Thymus (tissue), 14 donors: ENCODE measurements at places on chromosomes 11 and 22. TPM values are rescaled to one million over a fixed set of nuclear protein-coding genes. Genes with fewer than 3 reads are reported as not detected.

GRCh38 chr11:29293825-29294224 is 723.0 kb downstream of the KCNA4 start:
- no peaks in the 10 kb centered on the region for H3K36me3 ChIP-seq
- no peak for DNase-seq
- no peak overlapping the region for H3K27ac ChIP-seq
- H3K4me1 ChIP-seq = no peaks in the 10 kb centered on the region

DNA sequence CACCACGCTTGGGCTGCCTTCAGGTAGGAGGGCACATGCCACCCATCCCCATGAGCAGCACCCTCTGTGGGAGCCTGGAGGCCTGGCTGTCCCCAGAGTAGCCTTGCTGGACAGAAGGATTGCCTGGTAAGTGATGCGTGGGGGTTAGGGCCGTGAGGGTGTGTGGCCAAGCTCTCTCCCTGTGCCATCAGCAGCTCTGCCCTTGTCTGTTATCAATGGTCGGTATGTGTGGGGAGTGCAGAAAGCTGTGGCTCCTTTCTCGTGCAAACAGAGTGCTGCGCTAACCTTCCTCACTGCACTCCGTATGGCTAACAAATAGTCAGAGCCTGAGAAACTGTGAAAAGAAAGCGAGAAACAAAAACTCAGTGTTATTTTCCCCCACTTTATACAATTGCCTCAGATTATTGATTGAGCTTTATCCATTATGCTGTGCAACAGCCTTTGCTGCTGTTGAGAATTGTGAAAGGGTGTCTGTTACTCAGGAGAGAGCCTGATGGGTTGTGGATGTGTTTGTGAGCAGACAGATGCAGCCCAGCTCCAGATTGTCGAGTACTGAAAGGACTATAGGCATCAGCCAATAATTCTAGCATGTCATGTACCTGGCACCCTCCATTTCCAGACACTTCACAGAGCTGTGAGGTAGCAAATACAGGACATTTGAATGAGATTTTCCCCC is 432.2 kb downstream of the NTM start:
- no peak for DNase-seq
- H3K27me3 ChIP-seq = no peaks in the 10 kb centered on the region
- no peak overlapping the region for H3K4me3 ChIP-seq
- no peaks in the 10 kb centered on the region for H3K36me3 ChIP-seq
- no peaks in the 10 kb centered on the region for H3K4me1 ChIP-seq
- no peak overlapping the region for H3K27ac ChIP-seq

GRCh38 chr11:41284354-41284753 is 175.1 kb downstream of the LRRC4C start:
- DNase-seq = no peak
- H3K4me3 ChIP-seq = no peak overlapping the region
- no peaks in the 10 kb centered on the region for H3K36me3 ChIP-seq

GRCh38 chr11:78418584-78419211 is 1.1 kb upstream of the GAB2 start:
- H3K4me1 ChIP-seq = peaks cover 31% of the 10 kb centered on the region
- H3K4me3 ChIP-seq = peak overlapping the region; percentile 57
- peak; percentile 43 for DNase-seq
- no peaks in the 10 kb centered on the region for H3K36me3 ChIP-seq

GRCh38 chr22:36803358-36803757 is 13.5 kb downstream of the PVALB start:
- H3K36me3 ChIP-seq = no peaks in the 10 kb centered on the region
- no peak overlapping the region for H3K4me3 ChIP-seq
- no peak for DNase-seq
- H3K27me3 ChIP-seq = peaks cover 17% of the 10 kb centered on the region
- no peak overlapping the region for H3K27ac ChIP-seq
- H3K4me1 ChIP-seq = peaks cover under 1% of the 10 kb centered on the region

DNA sequence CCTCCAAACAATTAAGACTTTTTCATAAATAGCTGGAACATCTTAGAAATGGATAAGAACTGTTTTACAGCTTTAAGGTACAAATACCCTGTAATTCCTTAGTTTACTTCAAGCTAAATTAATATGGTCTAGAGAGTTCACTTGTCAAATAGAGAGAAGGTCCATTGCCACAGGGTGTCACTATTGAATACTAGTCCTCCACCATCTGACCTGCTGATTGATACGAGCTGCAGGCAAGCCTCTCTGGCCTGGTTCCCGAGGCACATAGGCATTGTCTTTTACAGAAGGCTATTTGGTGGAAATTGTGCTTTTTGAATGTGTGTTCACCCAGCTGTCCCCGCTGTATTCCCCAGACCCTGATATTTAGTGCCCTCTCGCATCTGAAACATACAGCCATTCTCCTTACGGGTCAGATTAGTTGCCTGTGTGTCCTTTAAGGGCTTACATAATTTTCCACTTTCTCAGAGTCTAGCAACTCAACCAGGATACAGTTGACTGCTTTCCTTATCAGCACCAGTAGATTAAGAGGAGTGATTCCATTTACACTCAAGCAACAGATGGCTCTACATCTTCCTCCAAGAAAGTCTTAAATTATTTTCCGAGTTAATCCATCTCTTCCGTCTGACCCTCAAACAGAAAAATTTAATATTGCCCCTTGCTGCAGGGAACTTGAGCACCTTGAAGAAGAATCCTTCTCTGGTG is 788.8 kb upstream of the FAT3 start:
- no peak overlapping the region for H3K4me3 ChIP-seq
- no peaks in the 10 kb centered on the region for H3K4me1 ChIP-seq
- DNase-seq = no peak
- H3K27ac ChIP-seq = no peak overlapping the region
- H3K36me3 ChIP-seq = no peaks in the 10 kb centered on the region

DNA sequence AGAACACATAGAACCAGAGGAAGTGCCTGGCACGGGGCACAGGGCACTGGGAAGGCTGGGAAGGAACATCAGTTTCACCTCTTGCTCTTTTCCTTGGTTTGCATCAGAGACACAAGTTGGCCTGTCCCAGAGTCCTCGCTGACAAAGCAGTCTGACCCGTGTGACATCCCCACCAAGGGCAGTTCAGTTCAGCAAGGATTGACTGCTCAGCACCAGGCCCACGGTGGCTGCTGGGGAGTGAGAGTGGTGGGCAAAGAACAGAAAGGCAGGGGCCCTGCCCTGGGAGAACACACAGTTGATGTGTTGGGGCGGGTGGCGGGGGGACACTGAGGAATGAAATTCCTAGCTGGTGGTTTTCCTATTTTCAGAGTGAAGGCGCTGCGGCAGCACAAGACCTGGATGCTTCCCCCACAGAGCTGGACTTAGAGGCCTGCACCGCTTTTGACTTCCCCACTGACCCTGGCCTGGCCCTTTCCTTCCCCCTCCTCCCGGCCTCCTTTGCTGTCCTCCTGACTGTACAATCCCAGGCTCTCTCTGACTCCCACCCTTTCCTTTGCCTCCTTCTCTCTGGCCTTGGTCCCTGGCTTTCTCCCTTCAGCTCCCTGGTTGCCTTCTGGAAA is 2.2 kb upstream of the TMPRSS13 start:
- no peak for DNase-seq
- H3K4me1 ChIP-seq = peaks cover 45% of the 10 kb centered on the region
- no peaks in the 10 kb centered on the region for H3K36me3 ChIP-seq
- no peak overlapping the region for H3K4me3 ChIP-seq
- H3K27me3 ChIP-seq = no peaks in the 10 kb centered on the region
- H3K27ac ChIP-seq = no peak overlapping the region

DNA sequence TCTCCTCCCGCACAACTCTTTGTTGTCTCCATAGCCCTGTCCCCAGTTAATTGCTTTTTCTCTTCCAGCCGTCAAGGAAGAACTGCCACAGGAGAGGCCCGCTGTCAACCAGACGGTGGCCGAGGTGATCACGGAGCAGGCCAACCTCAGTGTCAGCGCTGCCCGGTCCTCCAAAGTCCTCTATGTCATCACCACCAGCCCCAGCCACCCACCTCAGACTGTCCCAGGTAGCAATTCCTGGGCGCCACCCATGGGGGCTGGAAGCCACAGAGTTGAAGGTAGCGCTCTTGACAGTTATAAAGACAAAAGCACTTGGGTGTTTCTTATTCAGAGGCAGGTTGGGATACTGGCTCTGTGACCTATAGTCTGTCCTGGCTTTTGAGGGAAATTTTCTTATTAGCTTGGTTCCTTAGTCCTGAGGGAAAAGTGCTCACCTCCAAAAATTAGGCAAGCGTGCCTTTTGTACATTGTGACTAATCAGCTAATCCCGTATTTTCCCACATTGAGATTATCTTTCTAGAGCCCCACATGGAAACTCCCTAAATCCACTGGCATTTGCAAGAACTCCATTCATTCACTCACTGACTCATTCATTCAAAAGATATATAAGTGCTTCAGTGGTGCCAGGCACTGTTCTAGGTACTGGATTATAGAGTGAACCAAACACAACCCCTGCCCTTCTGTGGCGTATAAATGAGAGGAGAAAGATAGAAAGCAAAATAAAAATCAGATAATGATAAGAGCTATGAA is 65.9 kb downstream of the KREMEN1 start:
- no peak for DNase-seq
- H3K36me3 ChIP-seq = peaks cover 66% of the 10 kb centered on the region
- H3K27me3 ChIP-seq = no peaks in the 10 kb centered on the region
- H3K4me3 ChIP-seq = no peak overlapping the region
- H3K4me1 ChIP-seq = peaks cover 6% of the 10 kb centered on the region
- no peak overlapping the region for H3K27ac ChIP-seq

DNA sequence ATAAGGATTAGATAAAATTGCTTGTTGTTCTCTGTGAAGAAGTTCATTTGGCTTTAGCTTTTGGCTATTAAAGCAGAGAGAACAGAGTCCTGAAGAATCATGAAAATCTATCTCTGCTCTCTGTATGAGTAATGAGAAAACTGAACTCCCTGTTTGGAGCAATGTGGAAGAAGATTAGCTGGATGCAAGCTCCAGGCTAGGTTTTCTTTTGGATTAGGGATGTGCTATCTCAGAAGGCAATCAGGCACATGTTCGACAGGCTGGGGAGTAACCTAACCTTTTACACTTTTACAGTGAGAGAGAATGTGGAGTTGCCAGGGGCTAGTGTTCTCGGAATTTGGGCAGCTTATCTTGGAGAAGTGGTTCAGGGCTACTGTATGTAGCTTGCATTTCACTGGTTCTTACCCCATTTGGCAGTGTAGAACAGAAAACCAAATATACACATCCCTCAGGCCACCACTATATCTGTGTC is 8.5 kb upstream of the SLN start:
- no peaks in the 10 kb centered on the region for H3K4me1 ChIP-seq
- H3K27me3 ChIP-seq = no peaks in the 10 kb centered on the region
- H3K36me3 ChIP-seq = no peaks in the 10 kb centered on the region
- H3K27ac ChIP-seq = no peak overlapping the region

- no peaks in the 10 kb centered on the region for H3K4me1 ChIP-seq
- H3K4me3 ChIP-seq = no peak overlapping the region
These were observed 122.2 kb downstream of the COMMD9 start for GRCh38 chr11:36167073-36167472.

DNA sequence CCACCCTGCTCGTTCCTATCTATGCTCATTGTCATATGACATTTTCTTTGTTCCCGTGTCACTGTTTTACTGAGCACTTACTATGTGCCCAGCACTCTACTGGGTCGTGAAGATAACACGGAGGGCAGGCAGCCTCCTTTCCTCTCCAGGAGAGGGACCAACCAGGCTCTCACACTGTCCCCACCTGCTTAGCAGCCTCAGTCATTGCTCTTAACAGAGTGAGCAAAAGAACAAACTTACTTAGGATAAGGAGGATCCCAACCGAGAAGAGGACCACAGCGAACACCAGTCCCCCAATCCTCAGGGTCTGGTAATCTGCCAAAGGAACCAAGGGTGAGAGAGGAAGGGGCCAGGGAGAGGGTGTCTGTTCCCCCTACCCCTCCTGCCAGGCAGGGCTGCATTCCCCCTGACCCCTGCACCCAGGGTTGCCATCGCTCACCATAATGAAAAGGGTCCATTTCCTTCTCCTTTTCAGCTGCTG is 17.0 kb upstream of the FXYD2 start:
- H3K27ac ChIP-seq = no peak overlapping the region
- peaks cover 11% of the 10 kb centered on the region for H3K4me1 ChIP-seq
- no peaks in the 10 kb centered on the region for H3K36me3 ChIP-seq
- H3K4me3 ChIP-seq = no peak overlapping the region
- H3K27me3 ChIP-seq = no peaks in the 10 kb centered on the region

The KLHDC7B gene
- polyA plus RNA-seq = 23.4 TPM

DNA sequence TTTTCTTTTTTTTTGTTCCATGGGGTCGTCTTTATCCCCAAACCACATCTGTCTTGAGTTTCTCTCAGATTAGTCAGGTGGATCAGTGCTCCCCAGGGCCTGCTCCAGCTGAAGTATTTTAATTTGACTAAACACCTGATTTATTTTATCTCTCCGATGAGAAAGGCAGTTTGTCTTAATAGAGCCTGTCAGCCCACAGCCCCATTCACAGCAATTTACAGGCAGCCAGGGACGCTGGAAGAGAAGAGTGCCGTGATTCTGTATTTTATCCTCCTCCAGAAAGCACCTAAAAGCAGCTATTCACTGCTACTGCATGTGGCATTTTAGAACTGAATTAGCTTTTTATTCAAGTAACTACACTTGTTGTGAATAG is 164.5 kb downstream of the SOX6 start:
- no peak for DNase-seq
- peaks cover 3% of the 10 kb centered on the region for H3K4me1 ChIP-seq
- no peak overlapping the region for H3K27ac ChIP-seq
- H3K4me3 ChIP-seq = no peak overlapping the region

DNA sequence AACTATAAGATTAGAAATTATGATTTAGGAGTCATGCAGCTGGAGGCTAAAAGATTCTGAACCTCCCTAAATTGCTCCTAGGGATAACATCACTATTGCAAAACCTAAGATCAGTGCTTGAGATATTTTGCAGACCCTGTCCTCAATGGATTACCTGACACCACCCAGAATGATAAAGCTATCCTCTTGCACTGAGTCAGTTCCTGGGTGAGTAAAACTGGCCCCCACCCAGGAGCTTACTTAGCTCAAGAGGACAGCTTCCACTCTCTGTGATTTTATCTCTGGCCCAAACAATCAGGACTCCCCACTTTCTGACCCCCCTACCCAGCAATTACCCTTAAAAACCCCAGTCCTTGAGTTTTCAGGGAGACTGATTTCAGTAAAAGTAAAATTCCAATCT is 2074.4 kb upstream of the RAG2 start:
- H3K27me3 ChIP-seq = no peaks in the 10 kb centered on the region
- H3K4me3 ChIP-seq = no peak overlapping the region
- no peak for DNase-seq
- H3K36me3 ChIP-seq = no peaks in the 10 kb centered on the region
